Kidney epithelial cell (primary cell): ENCODE measurements at places on chromosomes 3 and 15.

GRCh38 chr3:73719413-73719851 lies 94.7 kb upstream of the PDZRN3 start:
- DNase-seq, result no peak

DNA sequence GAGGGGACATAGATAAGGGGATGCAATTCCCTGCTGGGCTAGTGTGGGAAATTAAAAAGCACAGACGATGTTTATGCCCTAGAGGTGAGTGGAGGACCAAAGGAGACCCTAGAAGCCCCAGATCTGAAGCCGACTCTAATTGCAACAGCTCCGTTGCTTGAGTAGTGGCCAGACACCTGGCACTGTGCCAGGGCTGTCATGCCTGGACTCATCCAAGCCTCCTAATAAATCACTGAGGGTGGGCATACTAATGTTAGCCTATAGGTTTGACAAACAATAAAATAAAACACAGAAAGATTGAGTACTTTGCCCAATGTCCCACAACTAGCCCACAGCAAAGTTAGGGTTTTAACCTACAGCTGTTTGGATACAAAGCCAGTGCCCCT lies 25.4 kb upstream of the MRPS22 start:
- no peak for DNase-seq

DNA sequence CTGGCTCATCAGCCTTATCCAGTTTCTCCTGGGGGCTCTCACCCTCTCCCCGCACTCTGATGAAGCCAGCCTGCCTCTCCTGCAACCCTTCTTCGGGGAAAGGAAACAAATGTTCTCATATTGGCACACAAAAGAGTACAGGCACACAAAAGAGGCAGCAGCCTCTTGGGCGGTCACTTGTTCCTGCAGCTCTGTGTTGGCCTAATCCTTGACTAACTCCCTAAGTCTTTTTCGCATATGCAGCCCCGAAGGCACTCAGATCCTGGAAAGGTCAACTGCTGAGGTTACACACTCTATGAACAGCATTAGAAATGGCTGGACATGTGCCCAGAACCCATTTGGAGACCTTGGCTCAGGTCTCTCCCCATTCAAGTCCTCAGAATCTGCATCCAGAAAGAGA lies 7.4 kb upstream of the CAMP start:
- DNase-seq, result no peak

GRCh38 chr3:18442756-18443664 lies 17.9 kb upstream of the SATB1 start:
- no peak for DNase-seq

DNA sequence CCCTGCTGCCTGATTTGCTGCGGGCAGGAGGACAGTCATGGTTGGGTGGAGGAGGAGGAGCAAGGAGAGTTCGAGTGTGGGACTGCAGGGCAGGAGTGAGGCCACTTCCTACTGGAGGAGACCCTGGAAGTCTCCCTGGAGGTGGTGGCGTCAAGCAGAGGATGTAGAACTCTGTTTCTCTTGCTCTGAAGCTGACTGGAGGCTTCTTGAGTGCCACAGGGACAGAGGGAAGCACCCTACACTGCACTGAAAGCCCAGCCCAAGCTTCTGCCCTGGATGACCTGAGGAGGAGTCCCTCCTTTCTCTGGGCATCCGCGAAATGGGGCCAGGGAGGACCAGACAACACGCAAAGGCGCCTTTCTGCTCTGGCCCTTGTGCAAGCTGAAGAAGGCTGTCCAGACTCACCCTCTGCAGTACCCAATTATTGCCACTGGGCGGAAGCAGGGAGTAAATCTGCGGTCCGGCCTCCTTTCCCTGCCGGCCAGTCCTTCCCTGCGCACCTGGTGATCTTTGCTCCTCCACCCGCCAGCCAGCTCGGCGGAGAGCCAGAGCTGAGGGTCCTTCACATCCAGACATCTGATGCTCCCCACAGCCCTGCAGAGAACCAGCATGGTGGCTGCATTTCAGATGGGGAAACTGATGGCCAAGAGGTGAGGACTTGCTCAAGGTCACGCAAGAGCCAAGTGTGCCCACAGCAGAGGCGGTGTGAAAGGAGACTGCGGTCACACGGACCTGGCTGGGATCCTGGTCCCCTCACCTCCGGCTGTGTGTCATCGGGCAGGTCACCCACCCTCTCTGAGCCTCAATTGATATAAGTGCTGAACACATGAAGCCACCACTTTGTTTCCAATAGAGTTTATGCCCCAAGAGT lies 207.1 kb downstream of the TBC1D2B start:
- DNase-seq, result no peak

DNA sequence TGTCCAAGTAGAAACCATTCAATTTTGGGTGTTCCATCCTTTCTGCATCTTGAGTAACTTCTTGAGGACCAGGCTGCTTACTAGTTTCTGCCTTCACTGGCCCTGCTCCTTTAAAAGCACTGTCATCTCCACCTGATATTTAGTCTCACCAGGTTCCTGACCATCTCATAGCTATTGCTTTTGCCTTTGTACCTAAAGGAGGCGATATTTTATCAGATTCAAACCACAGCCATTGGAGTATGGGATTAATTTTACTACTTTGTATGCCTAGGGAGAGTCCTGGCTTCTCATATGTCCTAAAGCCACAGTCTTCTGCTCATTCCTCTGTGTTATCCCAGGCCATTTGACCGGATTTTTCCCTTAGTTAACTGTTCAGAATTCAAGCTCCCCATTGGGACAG lies 51.8 kb upstream of the RFX7 start:
- no peak for DNase-seq

- no peak for DNase-seq
Observed at GRCh38 chr3:193168931-193169330, 72.1 kb upstream of the PLAAT1 start.

DNA sequence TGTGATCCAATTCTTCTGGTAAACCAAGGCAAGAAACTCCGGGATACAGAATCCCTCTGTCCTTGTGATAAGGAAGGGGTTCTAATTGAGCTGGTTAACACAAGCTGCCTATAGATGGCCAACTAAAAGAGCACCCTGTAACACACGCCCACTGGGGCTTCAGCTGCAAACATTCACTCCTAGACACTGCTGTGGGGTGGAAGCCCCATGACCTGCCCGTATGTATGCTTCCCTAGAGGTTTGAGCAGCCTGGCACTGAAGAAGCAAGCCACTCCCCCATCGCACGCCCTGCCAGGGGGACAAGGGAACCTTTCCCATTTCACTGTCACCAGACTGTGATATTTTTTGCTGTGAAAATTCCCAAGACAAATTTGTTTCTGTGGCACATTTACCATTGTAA lies 516.9 kb upstream of the GOLIM4 start:
- no peak for DNase-seq

GRCh38 chr15:81373775-81374395 lies at the start of gene TMC3:
Gene TMC3 (minus strand): TSS chr15:81374213. CDS start chr15:81374077, 136 bp downstream.
- DNase-seq, result peak; percentile 35

DNA sequence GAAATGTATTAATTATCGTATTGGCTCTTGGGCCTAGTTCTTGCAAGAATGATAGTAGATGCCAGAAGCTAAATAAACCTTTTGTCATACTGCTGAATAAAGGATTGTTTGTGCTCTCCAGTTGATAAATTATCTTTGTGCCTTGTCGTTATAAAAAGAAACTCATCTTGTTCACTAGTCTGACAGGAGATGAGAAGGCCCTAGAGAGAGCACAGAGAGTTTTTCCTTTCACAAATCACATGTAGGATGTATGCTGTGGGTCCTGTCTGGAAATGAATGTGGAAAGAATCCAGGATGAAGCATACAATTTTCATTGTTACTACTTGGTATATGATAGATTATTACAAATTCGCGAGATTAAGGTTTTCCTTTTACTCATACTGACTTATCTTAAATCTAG lies 113.0 kb downstream of the NLGN1 start:
- no peak for DNase-seq

GRCh38 chr3:128275316-128276145 lies 122.2 kb downstream of the EEFSEC start:
- DNase-seq, result no peak

DNA sequence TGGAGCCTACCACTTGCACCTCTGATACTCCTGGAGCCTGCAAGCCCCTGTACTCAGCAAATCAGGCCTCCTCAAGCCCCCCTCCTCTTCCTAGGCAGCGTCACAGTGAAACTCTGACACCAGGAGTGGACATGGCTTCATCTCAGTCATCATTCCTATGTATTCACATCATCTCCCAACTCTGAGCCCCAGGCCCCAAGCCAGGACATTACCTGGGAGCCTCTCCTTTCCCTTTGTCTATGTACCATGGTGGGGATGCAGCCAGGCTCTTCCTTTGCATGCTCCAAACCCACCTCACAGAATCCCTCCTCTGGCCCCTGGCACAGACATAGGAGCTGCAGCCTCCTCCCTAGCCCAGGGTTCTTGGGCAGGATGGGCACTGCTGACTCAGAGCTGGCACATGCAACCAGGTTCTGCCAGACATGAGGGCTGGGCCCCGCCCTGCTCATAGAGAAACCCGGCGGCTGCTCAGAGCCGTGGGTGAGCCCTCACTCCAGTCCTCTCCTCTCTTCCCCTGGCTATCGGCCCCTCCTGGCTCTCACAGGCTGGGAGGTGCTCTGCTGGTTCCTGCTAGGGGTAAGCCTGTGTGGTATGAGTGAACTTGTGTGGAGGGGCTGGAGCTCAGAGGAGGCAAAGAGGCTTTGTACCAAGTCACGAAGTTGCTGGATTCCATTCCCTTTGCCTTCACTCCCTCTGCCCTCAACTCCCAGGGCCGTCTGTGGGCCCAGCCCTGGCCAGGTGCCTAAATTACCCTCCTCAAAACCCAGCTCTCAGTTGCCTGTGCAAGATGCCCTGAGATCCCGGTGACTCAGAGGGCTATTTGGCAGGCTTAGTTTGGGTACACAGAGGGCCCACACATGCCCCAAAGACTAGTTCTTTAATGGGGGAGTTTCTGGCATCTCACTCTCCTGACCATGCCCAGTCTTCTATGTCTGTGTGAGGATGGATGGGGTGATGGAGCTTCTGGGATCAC lies 1.9 kb upstream of the PLCD1 start:
- DNase-seq, result no peak

GRCh38 chr15:90609242-90610180 lies 79.8 kb downstream of the CRTC3 start:
- DNase-seq, result no peak

DNA sequence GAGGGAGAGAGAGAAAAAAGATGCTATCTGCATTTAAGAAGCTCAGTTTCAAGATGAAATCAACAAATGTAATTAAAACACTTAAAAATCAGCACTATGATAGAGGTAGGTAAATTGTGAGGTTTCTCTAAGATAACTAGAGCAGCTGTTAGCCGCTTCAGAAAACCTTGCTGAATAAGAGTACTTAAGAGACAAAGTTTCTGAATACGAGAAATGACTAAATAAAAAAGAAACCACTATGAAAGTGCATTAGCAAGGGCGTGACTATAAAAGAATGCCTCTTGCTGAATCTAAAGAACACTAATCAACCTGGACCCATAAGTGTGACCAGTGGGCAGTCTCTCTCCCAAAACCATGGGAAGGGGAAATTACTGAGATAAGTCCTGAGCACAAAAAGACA lies 41.8 kb downstream of the IQCB1 start:
- no peak for DNase-seq

DNA sequence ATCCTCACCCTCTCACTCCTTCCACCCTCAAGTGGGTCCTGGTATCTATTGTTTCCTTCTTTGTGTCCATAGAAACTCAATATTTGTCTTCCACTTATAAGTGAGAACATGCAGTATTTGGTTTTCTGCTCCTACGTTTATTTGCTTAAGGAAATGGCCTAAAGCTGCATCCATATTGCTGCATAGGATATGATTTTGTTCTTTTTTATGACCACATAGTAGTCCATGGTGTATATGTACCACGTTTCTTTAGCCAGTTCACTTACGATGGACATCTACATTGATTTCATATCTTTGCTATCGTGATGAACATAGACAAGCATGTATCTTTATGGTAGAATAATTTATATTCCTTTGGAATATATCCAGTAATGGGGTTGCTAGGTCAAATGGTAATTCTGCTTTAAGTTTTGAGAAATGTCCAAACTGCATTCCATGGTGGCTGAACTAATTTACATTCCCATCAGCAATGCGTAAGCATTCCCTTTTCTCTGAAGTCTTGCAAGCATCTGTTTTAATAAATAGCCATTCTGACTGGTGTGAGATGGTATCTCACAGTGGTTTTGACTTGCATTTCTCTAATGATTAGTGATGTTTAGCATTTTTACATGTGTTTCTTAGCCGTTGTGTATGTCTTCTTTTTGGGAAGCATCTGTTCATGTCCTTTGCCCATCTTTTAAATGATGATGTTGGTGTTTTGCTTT lies 650.2 kb downstream of the ZNF385D start:
- DNase-seq, result no peak

GRCh38 chr3:170496026-170496867 lies 77.6 kb downstream of the CLDN11 start:
- DNase-seq, result no peak

GRCh38 chr15:31349233-31350141 lies 22.9 kb downstream of the KLF13 start:
- no peak for DNase-seq

GRCh38 chr15:76903251-76903681 lies 1.9 kb downstream of the SCAPER start:
- DNase-seq, result no peak

DNA sequence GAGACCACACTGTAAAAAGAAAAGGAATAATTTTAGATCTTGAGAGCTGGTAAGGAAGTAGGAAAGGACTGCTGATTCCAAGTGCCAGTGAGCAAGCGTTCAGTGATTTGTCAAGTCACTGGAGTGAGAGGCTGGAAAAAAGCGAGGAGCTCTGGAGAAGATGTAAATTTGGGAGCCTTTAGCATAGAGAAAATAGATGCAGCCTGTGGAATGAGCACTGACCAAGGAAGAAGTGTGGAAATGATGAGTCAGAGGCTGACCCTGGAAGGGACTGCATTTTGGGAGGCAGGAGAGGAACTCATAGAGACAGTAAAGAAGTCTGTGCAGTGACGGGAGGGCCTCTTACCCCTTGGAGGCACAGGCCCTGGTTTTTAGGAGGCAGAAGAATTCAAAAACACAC lies 17.1 kb upstream of the ABTB1 start:
- no peak for DNase-seq
